ENCODE measurements at places on chromosomes 13 and 19. TPM values are rescaled to one million over a fixed set of nuclear protein-coding genes. Genes with fewer than 3 reads are reported as not detected.

Gene ZNF880
- 22.9 TPM for total RNA-seq

Gene CD177
- 0.23 TPM for total RNA-seq

Gene MEDAG
- not detected for total RNA-seq

Gene UBAC2
- total RNA-seq, result 58.7 TPM

Gene APOE
- total RNA-seq, result 74.5 TPM

Gene FGF21
- not detected for total RNA-seq

Gene ITGBL1
- total RNA-seq, result 2.8 TPM

Gene ZNF285
- 9.5 TPM for total RNA-seq

Gene ZAR1L
- not detected for total RNA-seq

Gene CACNG7
- not detected for total RNA-seq

Gene OLFM2
- total RNA-seq, result 3.6 TPM

Gene CBY2
- not detected for total RNA-seq

Gene BEST2
- 0.39 TPM for total RNA-seq

Gene ACER1
- total RNA-seq, result not detected

Gene KLF2
- total RNA-seq, result not detected

Gene IGFL1
- 0.34 TPM for total RNA-seq

Gene ZNF682
- 1.5 TPM for total RNA-seq

Gene ZNF730
- total RNA-seq, result 0.39 TPM

Gene MYO16
- under 0.01 TPM for total RNA-seq

Gene SLC35E1
- 38.0 TPM for total RNA-seq

Gene PLPP2
- total RNA-seq, result 6.6 TPM

Gene FAAP24
- total RNA-seq, result 2.7 TPM

Gene ZNF569
- total RNA-seq, result 4.8 TPM

Gene OR7D2
- not detected for total RNA-seq

Gene NLRP7
- not detected for total RNA-seq

Gene KMT2B
- total RNA-seq, result 6.4 TPM

Gene FAM216B
- not detected for total RNA-seq

Gene CASP14
- 0.53 TPM for total RNA-seq

Gene IL17D
- total RNA-seq, result 0.16 TPM

Gene GPC6
- 4.7 TPM for total RNA-seq

Gene NLRP11
- not detected for total RNA-seq

Gene KCNK6
- total RNA-seq, result 27.4 TPM
